ENCODE measurements at places on chromosomes 1 and 21.
A peak's percentile ranks its signal among the peaks of the same experiment; 100 is the strongest.

DNA sequence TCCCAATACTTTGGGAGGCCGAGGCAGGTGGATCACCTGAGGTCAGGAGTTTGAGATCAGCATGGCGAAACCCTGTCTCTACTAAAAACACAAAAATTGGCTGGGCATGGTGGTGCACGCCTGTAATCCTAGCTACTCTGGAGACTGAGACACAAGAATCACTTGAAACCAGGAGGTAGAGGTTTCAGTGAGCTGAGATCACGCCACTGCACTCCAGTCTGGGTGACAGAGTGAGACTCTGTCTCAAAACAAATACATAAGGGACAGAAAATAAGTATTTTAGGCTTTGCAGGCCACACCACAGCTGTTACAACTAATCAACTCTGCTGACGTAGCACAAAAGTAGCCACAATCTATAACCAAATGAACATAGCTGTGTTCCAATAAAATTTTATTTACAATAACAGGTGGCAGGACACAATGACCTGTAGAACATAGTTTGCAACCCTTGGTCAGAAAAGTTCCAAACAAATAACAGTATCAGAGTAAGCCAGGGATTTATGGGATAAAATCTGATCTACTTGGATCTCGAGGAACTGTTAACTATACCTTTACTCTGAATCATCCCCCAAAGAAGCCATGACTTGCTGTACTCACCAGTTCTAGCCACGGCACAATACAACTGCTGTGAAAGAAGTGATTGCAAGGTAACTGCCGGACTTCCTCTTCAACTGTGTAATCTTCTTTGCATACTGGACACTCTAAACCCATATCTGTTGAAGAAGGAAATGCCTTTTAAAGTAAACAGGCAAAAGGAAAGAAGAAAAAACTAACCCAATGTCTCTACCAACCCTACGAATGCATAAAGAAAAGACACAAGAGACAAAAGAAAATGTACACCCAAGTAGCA, 28.3 kb downstream of the CD160 start:
- no peak for DNase-seq

GRCh38 chr1:169473347-169473746, 12.4 kb downstream of the SLC19A2 start:
- no peak for DNase-seq

GRCh38 chr1:21624571-21625389, 44.4 kb downstream of the RAP1GAP start:
- DNase-seq, result no peak

DNA sequence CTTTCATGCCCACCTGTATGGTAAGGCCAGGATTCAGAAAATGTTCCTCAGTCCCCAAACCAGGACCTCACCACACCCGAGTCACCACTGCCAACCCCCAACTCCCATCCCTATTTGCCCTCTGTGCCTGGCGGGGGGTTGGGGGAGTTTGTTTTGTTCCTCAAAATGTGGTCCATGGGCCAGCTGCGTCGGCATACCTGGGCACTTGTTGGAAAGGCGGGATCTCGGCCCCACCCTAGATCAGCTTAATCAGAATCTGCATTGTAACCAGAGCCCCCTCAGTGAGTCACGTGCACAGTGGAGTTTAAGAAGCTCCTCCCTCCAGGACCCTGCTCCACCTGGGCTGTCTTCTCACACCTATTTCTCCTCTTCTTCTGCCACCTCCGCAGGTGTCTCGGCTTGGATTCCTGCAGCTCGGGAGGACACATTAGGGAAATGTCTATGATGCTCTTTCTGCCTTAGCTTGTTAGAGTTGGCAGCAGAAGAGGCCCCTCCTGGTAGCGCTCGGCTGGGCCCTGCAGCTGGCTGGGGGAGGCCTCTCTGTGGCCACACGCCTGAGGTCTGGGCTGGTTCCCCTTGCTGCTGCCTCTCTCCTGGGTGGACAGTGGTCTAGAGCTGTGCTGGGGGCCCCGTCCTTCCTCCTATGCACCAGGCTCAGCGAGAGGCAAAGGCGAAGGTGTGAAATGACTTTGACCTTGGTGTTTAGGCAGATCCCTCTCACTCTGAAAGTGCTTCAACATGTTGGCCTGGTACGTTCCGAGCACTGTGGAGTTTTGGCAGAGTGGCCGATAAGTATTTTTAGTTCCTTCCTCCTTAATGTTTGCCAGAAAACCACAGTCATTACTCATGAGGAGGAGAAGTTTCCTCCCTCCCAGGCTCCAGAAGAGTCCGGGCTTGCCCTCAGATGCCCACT, 41.8 kb upstream of the CAMTA1 start:
- DNase-seq, result no peak

DNA sequence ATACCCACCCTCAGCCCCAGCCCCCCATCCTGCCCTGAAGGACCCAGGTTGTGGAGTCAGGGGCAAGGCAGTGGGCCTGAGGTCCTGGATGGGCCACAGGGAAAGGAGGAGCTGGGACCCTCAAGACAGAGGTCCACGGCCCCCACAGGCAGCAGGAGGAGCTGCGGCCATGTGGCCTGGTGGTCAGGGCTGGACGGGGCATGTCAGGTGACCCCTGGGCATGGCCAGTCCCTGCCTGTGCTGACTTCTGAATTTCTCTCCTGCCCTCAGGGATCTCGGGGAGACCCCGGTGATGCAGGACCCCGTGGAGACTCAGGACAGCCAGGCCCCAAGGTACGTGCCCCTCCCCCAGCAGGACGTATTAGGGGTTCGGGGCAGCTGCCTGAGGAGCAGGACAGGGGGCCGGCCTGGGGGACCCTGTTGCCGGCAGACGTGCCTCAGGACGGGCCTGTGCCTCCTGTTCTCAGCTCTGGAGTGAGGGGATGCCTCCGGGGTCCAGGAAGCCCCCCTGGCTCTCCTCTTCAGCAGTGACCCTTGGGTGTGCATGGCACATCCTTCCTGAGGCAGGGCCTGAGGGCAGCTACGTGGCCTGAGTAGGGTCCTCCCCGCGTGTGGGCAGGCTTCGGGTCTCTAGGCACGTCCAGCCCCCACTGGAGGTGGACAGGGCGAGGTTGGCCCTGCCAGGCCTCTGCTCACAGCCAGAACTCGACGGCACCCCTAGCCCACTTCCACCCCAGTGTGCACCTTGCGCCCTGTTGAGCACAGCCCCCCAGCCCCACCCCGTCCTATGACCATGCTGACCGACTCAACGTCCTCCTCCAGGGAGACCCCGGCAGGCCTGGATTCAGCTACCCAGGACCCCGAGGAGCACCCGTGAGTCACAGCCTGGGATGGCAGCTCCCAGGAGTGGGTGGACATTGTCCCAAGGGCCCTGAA, 23.6 kb downstream of the COL6A2 start:
- DNase-seq, result no peak

DNA sequence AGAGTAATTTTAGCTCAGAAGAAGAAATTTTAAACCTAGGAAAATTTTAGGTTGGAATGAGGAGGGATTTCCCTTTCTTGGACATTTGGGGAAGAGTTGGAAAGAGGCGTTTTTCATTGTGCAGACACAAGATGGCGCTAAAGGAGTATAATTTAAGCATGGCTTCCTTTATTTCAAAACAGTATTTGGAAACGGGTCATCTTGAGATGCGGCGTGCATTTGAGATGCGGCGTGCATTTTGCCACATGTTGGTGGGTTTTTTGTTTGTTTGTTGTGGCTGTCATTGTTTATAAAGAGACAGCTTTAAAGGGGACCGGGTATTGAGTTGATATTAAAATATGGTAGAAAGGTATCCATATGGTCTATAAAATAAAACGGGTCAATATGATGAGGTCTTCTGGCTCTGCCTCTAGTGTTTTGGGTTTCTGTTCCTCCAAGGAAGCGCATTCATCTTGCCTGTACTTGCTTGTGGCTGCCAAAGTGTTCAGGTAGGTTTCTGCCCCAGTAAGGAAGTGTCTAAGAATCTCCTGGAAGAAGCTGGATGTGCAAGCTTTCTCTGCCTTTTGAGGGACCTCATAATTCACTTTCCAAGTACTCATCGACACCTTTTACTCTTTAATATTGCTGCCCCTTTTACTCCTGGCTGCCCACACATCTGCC, 210.3 kb downstream of the SLC35F3 start:
- DNase-seq, result peak; percentile 19

DNA sequence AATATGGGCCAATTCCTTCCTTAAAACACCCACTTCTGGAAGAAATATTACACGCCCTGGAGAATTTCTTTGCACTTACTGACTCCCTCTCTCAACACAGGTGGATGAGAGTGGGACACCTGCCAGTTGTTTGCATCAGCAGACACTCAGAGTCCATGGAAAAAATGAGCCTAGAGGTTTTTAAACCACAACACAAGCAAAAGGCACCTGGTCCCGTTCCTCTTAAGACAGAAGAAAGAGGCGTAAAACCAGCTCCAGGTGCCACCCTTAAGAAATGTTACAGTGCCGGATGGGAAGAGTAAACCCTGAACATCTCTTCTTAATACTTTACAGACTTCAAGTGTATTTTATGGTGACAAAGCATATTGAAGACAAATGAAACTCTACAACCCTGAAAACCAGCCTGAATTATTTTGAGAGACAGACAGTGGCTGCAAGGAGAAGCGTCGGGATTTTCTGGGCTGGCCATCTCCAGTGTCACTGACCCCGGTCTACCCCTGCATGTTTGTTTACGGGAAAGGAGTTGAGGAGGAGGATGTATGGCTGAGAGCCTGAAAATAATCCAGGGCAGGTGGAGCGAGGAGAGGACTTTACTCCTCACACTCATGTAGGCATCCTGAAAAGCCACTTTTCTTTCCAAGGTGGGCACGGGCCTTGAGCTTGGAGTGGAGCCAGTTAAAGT, 7.8 kb upstream of the RIPK4 start:
- DNase-seq, result no peak

DNA sequence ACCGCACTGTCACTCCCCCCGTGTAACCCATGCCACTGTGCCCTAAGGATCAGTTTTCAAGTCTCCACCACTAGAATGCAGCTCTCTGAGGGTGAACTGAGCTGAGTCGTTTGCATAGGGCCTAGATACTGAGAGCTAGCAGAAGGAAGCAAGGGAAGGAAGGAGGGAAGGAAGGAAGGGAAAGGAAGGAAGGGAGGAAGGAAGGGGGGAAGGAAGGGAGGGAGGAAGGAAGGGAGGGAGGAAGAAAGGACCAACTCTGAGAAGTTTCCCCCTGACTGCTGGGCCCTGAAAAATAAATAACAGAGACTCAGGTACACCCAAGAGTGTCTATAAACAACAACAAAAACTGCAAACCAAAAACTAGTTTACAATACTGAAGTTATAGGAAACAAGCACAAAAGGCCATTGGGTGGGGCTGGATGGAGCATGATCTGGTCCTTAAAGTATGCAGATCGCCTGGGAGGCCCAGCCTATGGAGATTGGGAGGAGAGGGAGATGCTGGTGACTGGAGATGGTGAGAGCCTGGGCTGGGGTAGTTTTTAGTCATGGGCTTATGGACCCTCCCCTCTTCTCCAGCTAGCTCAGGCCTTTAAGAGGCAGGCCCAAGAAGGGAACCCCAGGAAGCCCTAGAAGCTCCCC, 1.7 kb upstream of the MRPS15 start:
- DNase-seq, result no peak

DNA sequence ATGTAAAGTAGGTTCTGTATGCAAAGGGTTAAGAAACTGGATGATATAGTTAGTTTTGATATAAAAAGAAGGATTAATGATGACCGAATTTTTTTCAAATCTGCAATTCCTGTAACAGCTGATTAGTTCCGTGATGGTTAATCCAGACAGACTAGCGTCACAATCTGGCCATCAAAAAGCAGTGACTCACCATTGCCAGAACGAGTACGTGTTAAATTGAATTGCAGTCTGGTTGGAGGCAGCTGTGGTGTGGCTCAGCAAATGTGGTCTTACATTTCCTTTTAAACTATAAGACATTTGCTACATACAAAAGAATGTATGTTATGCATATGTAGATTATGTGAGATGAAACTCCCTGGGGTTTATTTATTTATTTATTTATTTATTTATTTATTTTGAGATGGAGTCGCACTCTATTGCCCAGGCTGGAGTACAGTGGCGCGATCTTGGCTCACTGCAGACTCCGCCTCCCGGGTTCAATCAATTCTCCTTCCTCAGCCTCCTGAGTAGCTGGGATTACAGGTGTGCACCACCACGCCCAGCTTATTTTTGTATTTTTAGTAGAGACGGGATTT, 139.8 kb downstream of the RYR2 start:
- DNase-seq, result no peak

DNA sequence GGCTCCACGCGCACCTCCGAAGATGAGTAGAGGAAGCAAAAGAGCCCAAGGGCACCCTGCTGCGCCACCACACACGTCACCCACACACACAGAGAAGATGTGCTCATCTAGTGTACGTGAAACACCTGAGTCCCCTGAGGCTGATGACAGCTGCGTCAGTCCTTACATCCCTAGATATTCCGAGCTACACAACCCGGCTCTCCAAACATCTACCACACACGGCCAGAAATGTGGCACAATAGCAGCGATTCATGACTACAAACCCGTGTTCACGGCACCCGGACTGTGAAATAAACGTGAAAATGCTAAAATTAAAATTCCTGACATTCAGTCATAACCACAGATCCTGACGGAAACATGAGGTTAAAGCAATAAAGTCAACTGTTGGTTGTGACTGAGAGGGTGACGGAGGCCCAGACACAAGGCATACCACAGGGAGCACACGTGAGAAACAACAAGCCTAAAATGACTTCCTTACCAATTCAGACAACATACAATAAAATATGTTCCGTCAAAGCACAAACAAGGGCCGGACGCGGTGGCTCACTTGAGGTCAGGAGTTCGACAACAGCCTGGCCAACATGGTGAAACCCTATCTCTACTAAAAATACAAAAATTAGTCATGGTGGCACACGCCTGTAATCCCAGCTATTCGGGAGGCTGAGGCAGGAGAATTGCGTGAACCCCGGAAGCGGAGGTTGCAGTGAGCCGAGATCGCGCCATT, 7.3 kb downstream of the SSU72 start:
- DNase-seq, result no peak

- DNase-seq, result no peak
Measured at GRCh38 chr1:111214884-111215283, 12.6 kb upstream of the CHI3L2 start.

DNA sequence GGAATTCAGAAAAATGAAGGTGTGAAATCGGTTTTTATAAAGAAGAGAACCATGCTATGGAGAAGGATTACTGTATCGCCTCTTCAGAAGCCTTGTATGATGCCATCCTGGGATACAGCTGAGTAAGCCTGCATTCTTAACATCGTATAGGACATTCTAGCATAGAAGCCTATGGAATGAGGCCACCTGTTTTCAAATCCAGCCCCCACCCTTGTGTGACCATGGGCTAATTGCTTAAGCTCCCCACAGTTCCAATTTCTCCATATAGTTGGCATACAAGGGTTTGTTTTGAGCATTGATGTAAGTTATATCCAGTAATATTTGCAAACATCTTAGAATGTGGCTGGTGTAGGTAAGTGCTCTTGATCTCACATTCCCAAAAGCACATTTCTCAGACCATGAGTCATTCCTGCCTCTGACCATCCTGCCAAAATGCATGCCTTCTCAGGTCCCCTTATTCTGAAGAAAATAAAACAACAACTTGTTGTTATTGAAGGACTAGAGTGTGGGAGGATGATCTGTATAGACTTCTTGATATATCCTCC, 1.5 kb downstream of the OR14A2 start:
- no peak for DNase-seq

DNA sequence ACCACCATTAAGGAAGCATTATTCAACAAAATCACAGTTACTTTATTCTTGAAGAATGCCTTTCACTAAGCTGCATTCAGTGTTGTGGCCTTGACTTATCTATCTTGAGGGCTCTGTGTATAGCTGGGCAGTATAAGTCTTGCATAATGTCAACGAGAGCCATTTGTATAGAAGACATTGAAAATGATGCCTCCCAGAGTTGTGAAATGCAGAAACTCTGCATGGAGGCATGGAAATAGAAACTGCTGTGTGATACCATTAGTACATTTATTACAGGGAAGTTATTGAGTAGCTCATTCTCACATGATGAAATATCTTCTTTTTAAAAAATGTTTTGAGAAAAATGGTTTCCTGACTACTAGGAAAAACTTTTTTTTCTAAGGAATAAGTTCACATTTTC, 111.4 kb upstream of the SNX7 start:
- DNase-seq, result no peak
